ENCODE measurements at places on chromosomes 2 and 18. TPM values are rescaled to one million over a fixed set of nuclear protein-coding genes. Genes with fewer than 3 reads are reported as not detected.

DNA sequence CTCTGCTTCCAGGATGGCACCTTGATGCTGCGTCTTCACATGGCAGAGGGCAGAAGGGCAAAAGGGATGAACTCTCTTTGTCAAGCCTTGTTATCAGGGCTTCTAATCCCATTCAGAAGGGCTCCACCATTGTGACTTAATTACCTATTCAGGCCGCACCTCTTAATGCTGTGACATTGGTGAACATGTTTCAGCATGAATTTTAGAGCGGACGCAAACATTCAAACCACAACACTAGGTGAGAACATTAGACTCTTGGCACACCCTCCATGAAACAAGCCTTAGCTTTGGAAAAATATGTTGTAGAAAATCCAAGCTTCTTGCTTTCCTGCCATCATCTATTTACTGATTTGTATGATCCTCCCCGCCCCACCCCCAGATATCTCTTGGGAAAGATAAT, 17.9 kb downstream of the DAW1 start:
- no peak for DNase-seq

The CNDP1 gene
- total RNA-seq: not detected

GRCh38 chr2:69740502-69740951, 1.4 kb upstream of the ANXA4 start:
- DNase-seq: peak; percentile 26

The PPP1R1C gene
- 33.1 TPM for total RNA-seq

DNA sequence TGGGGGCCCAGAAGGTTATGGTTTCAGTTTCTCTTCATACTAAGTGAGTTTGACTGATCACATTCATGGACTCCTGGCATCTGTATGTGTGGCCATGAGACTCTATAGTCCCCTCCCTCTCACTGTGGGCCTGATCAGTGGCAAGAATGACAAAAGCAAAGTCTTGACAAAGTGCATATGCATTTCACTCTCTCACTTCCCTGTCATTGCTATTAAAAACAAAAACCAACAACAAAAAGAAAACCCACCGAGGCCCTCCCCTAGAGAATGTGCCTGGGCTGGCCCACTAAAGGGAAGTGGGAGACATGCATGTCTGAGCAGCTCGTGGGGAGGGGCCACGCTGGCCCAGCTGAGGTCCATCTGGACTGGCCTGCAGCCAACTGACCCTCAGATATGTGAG, 600.1 kb upstream of the RAB6C start:
- DNase-seq: no peak

The SERPINB2 gene
- not detected for total RNA-seq

The TEX44 gene
- not detected for total RNA-seq

All from left ventricle myocardium inferior (tissue), 1 donor.